ENCODE measurements at places on chromosomes 6 and 20.

DNA sequence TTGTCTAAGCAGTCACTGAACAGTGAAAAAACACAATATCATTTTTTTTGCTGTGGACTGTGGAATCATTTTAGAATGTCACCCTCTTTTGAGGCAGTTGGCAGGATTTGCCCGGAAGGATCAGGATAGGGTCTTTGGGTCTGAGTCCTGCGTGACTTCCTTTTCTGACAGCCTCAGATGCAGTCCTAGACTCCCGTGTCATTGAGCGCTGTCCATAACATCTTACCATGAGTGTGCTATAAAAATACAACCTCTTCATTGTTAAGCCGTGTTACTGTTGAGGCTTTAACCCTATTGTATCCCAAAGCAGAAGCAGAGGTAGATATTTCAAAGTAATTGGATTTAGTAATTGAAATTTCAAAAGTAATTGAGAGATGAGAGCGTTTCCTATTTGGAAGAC lies 30.6 kb downstream of the ARID1B start:
- no peak for DNase-seq

DNA sequence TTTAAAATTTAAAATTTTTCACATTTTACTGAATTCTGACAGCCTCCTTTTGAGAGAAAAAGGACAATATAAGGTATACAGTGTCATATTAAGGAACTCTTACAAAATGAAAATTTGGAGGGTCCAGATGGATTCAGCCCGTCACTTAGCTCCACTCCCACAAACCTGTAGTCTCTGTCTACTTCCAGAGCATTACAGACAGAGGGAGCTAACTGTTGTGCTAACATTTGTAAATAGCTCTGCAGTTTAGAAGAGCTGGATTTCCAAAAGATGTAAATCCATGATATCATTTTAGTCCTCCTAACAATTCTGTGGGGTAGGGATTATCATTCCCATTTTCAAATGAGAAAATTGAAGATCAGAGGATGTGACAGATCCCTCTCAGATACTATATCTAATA lies 16.1 kb upstream of the SERINC3 start:
- no peak for DNase-seq

DNA sequence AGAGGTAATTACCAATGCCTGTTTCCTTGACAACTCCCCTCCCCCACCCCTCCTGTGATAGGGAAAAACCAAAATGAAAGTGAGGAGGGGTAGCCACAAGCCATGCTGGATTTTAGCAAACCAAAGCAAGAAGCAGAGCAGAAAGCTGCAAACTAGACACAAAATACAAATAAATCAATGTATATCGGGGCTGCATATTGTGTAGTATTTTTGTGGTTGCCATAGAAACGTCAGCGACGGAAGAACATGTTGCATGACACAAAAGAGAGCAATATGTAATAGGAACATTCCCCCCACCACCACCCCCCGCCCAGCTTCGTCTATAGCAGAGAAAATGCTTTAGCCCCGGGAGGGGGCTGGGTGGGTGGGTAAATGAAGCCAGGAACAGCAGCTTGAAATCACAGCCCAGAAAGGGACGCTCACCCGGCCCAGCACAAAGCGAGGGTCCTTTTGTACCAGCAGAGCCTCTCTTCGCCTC lies 548 bp downstream of the AGPAT4 start:
- DNase-seq: no peak

DNA sequence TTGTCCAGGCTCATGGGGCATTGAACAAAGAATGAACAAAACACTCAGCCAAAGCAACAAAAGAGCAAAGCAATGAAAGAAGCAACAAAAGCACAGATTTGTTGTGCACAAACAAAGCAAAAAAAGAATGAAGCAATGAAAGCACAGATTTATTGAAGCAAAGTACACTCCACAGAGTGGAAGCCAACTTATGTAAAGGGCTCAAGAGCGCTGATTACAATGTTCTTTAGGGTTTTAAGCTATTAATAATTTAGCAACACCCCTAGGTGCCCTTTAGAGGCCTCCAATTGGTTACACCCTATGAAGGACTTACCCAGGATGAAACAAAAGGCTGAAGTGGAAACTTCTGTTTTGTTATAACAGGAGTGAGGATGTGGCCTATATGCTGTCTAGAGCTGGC lies 179.2 kb upstream of the PROKR2 start:
- no peak for DNase-seq

DNA sequence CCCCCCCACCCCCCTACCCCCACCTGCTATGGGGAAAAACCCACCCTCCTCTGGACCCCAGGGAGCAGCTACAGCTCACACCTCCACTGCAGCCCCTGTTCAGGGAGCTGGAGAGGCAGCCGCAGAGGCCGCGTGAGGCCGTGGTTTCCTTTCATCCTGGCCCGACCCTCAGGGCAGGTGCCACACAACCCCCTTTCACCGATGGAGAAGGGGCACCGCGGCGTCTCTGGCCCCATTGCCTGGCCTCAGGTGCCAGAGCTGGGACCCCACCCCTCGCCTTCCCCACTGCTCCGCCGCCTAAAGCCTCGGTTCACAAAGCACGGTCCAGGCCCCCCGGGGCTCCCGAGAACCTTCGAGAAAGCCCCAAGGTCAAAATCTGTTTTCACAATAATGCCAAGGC lies 11.8 kb upstream of the KCNQ2 start:
- no peak for DNase-seq

DNA sequence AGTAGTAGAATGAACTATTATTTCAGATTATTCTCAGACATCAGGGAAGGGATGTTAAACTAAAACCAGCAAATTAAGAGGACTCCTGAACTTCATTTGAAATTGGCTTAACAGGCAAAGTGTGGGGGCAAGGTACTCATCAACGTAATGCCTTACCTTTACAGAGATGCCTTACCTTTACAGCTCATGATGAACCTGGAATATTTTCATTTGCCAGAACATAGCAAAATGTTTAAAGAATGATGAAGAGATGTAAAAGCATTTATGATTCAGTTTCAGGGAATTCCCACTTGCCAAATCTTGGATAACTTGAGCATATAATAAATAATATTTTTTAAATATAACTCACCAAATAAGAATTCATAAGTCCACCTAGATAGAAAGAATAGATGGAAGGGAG lies 207.5 kb downstream of the TINAG start:
- no peak for DNase-seq

DNA sequence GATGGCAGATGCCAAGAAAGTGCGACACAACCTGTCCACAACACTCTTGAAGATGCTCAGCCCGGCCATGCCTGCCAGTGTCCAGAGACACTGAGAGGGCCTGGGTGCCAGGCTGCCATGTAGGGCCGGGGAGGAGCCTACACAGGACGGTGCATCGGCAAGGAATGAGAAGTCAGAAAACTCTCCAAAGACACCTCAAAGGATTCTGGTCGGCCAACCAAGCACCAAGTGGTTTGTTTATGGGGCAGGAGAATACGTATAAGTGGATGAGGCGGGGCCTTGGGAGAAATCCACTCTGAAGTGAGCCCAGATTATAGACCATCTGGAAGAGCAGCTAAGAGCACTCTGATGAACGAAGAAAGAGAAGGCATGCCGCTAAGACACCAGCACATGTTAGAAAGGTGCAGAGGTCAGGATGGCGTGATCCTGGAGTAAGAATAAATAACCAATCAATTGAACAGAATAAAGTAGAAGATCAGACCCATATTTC lies 120.7 kb upstream of the FOXQ1 start:
- no peak for DNase-seq

DNA sequence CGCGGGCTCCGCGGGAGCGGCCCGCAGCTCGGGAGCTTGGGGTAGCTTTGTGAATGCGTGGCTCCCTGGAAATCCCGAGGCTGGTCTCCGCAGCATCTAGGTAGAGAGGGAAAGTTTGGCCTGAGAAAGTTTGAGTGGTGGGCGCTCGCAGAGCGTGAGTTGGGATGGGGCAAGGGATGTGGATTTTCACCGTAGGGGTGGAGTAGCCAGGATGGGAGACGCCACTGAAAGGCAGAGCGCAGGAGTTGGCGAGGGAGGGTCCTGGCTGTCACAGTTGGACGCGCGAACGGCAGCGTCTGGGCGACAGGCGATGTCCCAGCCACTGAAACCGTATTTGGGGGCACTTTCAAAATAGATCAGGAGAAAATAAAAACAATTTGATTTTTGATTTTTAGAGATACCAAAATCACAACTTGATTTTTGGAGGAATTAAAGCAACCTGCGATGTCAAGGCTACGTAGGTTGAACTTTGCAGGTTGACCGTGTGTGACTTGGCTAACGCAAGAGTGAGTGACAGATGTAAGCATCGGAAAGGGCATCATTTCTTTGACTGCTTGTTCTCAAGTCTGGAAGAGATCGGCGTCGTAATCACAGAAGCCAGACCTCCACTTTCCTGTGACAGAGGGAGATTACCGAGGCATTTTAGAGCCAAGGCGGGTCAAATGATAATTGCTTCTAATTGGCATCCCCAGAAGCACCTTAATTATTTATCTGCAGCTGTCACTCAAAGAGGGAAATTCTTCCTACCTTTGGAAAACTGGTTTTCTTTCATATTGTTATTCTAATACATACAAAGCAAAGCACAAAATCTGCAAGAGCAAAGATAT lies 646 bp downstream of the HEY2 start:
- no peak for DNase-seq

DNA sequence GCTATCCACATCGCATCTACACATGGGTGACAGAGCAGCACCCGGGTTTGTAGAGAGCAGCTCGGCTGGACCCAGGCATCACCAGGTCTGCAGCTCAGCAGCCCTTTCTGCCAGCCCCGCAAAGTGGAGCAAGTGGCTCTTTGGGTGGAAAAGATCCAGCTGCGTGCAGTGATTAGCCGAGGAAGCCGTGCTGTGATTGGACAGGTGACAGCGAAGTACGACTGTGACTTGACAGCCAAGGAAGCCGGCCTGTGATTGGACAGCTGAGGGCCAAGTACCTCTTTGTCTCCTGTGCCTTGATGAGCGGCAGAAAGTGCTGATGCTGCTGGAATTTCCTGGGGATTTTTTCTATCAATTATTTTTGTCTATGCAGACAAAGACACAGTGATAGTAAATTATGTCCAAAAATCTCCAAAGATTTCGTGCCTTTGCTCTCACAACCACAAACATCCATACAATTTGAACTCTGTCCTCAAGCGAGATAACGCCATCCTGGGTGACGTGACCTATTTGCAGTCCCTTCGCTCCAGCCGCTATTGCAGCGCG lies 62.3 kb upstream of the GPR31 start:
- no peak for DNase-seq

GRCh38 chr20:57570920-57571319 lies 10.0 kb downstream of the PCK1 start:
- no peak for DNase-seq

- DNase-seq: no peak
Observed at GRCh38 chr6:135163440-135163738, 17.7 kb upstream of the MYB start.

- peak; percentile 30 for DNase-seq
Observed at GRCh38 chr6:166989427-166990032, 9.7 kb upstream of the CEP43 start.

DNA sequence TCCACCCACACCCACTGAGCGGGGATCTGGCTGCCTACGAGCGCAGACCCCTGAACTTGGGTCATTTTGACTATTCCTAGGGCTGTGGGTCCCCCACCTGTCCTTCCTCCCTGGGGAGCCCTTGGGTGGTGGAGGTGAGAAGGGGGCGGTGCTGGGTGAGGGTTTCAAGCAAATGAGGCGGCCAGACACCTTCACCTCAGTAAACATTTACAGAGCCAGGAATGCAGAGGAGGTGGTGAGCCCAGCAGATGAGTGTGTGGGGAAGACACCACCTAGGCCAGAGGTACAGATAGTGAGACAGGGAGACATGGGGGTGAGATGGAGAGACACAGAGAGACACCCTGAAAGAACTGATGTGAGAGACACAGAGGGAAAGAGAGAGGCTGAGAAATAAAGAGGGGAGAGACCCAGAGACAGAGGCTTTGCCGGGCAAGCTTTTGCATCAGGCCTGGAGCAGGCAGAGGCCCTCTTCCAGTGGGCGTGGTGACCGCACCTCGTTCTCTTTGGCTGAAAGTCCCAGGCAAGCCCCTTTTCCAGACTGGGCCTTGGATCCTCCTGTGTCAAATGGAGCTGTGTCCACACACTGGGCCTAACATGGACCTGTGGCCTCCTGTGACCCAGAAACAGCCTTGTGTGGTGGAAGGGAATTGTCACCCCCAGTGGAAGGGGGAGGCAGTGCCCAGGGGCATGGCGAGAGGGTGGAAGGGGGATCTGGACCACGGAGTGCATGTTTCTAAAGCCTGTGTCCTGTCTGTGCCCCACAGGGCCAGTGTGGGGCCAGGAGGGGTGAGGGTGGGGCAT lies 29.7 kb downstream of the CEBPB start:
- DNase-seq: no peak

DNA sequence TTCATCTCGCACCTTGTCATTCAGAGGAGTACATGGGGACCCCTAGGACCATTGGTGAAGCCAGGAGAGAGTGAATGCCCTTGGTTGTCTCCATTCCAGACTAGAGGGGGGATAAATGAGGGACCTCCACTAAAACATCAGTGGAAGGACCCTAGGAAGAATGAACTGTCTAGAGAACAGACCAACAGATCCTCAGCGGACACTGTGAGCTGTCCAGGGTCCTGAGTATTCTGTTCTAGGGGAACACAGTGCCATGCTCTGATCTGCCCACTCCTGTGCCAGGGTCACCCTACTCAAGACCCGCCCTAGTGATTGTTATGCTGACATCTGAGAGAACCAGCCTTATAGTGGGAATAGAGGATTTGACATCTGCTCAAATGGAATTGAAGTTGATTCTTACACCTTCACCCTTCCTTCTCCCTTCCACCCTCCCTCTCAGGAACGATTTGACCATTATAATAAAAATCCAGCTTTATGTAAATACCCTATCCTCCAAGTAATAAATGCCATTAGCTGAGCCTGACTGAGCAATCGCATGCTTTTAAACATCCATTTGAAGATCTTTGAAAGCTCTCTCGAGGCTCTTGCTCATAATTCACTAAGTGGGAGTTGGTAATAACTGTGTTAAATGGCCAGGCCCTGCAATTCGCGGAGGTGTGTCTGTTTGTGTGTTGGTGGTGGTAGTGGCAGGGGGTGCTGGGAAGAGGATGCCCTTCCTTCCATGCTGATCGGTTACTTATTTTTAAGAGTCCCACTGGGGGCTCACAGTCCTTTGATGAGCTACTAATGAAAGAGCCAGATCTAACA lies 43.6 kb upstream of the SLC32A1 start:
- DNase-seq: no peak

DNA sequence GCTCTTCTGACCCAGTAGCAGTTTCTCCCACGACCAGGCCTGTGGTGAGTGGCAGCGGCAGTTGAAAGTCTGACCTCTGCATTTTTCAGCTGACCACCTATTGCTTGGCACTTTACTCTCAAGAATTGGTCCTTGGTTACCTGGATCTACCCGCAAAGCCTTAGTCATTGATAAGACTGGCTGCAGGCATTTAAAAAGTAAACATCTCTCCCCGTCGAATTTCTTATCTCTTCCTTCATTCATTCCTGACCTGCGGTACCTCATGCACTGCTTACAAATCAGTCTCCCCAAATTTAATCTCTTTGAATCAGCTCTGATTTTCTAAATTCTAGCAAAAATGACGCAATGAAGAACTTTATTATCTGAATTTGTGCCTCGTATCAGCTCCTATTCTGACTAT lies 26.1 kb upstream of the IPCEF1 start:
- DNase-seq: no peak
